ENCODE measurements at places on chromosomes 11 and 22.

- peak; percentile 49 for DNase-seq
These were observed 68.2 kb upstream of the EED start for GRCh38 chr11:86176165-86176884.

- no peak for DNase-seq
These were observed 81.9 kb upstream of the SLC25A18 start for GRCh38 chr22:17481424-17481823.

DNA sequence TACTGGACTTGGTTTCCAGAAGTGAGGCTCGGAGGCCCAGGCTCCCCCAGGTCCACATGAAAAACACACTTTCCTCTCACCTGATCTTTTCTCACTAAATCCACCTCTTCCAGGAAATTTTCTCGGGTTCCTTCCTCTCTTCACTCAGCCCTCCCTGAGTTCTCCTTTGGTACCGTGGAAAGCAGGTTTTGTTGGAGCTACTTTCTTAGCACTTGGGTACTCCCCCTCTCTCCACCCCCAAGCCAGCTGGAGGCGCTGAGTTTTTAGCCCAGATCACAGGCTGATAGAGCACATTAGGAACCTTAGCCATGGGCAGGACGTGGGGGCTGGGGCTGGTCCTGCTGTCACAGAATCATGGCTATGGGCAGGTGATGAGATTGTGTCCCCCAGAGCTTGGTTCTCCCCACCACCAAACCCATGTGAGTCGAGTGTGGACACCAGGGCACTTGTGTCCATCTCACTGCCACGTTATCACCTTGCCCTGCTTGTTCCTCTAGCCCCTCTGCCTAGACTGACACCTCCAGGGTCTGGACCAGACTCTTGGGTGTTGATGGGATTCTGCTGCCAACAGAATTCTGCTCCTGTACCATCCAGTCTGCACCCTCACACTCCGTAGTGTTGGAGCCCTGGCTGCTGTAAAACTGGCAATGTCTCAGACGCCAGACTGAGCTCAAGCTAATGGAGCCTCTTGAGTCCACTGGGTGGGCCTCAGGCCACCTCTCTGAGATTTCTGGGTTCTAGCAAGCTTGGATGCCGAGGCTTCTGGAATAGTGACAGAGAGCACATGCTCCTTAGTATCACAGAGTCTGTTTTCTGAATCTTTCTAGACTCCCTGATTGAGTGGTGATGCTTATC is 74.9 kb upstream of the NARS2 start:
- no peak for DNase-seq

GRCh38 chr11:43905813-43906241 is 25.2 kb downstream of the ALKBH3 start:
- DNase-seq = no peak

DNA sequence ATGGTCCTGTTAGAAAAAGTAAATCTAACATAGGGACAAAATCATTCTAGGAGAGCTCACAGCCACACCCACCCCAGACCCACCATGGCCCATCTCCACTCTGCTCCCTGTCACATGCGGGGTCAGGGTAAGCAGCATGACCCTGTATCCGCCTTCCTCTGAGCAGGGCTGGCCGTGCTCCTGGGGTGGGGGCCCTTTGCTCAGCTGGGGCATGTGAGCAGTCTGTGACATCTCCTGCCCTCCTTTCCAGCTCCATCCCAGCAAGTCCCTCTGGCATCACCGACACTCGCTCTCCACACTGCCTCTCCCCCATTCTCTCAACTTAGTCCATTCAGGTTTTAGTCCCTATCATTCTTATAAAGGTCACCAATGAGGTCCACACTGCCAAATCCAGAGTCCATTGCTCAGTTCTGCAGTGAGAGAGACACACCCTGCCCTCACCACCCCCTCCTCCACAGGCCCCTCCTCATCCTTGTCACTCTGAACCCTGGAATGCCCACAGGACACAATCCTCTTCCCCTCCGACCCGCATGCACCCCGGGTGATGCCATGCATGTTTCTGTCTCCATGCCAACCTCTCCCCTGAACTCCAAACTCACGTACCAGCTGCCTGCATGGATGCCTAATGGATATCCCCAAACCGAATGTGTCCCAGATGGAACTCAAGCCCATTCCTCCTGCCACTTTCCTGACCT is 65.1 kb upstream of the PITPNB start:
- DNase-seq = no peak

- no peak for DNase-seq
These were observed 186.0 kb downstream of the CEP164 start for GRCh38 chr11:117513666-117514065.

DNA sequence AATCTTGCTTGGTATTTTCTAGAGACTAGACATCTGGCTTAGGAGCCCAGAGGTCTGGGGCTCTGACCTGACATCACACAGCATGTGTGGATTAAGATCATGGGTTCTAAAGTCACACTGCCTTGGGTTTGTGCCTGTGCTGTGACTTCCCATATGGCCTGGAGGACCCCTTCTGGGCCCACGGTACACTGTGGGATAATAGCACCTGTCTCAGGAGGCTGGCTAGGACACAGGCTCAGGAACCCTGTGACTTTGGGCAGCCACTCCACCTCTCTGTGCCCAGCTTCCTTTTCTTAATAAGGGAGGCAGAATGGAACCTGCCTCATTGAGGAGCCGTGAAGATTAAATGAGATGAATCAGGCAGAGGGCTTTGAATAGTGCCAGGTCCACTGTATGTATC is 99.2 kb upstream of the B3GAT1 start:
- no peak for DNase-seq

GRCh38 chr22:17787716-17788330 is 13.6 kb upstream of the BID start:
- no peak for DNase-seq

GRCh38 chr11:118921121-118921928 is 4.4 kb downstream of the BCL9L start:
- peak; percentile 76 for DNase-seq

DNA sequence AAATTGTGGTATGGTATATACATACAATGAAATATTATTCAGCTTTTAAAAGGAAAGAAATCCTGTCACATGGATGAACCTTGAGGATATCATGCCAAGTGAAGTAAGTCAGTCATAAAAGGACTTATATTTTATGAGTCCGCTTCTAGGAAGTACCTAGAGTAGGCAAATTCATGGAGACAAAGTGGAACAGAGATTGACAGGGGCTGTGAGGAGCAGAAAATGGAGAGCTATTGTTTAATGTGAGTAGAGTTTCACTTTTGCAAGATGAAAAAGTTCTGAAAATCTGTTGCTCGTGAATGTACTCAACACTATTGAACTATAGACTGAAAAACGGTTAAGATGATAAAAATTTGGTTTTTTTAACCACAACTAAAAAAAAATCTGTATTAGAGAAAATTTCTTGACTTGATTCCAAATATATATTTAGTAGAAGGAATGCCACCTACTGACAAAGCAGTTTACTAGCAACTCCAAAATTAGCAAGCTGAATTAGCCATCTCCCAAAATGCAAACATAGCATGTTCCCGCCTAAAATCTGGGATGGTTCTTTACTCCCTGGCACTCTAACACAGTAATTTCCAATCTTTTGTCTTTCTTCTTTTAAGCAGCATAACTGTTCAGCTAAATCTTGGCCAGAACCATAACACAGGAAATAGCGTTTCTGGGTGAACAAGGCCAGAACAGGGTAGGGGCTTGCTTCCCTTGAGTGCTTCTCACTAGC is 1.5 kb downstream of the UFD1 start:
- peak; percentile 29 for DNase-seq

GRCh38 chr11:63937713-63938478 is 906 bp upstream of the NAA40 start:
- DNase-seq = no peak

- DNase-seq = no peak
These were observed 43.6 kb upstream of the PRR5 start for GRCh38 chr22:44658311-44658953.

DNA sequence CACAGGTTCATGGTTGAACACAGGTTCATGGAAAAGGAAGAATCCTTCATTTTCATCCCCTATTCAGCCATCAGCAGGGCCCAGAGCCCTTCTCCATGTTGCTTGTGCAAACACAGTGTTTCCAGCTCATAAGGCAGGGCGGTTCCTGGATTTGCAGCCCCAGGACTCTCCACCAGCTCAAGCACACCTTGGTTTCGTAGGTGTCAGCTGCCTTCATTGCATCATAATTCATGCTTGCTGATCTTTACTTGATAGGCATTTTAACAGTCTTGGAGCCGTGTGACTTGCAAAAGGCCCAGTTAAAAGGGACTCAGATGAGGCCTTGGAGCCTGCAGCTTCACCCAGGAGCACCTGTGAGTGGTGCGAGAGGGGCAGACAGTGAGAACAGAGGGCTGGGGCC is 318.1 kb upstream of the B3GAT1 start:
- no peak for DNase-seq

GRCh38 chr11:17580271-17580670 is 33.2 kb downstream of the OTOG start:
- no peak for DNase-seq

- DNase-seq = no peak
These were observed 1291.0 kb downstream of the TBC1D22A start for GRCh38 chr22:48053486-48053885.

- DNase-seq = no peak
These were observed 82.3 kb downstream of the PTPRJ start for GRCh38 chr11:48062649-48063048.
